ENCODE measurements at places on chromosomes 16 and 17.

GRCh38 chr17:66466840-66467367 lies 164.5 kb downstream of the PRKCA start:
- no peak for DNase-seq

DNA sequence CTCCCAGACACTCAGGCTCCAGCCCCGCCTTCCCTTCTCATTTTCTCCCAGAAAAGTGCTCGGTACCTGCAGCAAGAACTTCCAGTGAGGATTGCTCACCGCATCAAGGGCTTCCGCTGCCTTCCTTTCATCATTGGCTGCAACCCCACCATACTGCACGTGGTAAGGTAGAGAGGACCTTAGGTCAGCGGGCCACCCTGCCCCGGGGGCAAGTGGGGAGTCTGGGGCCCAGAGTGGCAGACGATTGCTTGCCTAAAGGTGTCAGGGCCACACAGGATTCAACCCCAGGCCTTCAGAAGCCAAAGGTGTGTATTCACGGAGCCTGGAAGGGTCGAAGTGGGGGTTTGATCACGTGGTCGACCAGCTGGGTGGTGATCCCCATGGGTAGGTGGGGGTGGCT lies 1.4 kb downstream of the BCKDK start:
- DNase-seq = no peak

DNA sequence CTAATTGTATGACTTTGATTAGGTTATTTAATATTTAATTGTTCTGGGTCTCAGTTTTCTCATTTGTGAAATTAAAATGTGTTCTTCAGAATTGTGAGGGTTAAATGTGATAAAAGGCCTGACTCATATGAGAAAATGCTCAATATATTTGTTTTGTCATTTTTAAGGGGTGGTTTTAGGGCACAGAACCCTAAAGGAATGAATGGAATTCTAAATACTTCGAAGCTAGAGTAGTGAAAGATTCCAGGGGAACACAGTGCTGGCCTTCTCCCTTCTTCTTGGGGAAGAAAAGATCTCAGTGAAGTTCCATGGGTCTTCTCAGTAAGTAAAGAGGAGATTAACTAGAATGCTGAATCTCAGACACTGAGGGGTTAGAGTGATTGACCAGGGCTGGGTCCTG lies 3.9 kb upstream of the SMPD3 start:
- DNase-seq = no peak

DNA sequence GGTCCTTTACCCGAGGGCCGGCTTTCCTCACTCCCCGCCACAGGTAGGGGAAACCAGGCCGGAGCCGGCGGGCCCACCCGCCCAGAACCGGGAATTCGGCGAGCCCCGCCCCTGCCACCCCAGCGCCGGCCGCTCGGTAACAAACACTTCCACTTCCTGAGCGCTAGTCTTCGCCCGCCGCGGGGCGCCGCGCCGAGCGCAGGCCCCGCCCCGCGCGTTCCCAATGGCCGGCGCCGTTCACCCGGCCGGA lies 224 bp upstream of the NHERF1 start:
- DNase-seq = no peak

DNA sequence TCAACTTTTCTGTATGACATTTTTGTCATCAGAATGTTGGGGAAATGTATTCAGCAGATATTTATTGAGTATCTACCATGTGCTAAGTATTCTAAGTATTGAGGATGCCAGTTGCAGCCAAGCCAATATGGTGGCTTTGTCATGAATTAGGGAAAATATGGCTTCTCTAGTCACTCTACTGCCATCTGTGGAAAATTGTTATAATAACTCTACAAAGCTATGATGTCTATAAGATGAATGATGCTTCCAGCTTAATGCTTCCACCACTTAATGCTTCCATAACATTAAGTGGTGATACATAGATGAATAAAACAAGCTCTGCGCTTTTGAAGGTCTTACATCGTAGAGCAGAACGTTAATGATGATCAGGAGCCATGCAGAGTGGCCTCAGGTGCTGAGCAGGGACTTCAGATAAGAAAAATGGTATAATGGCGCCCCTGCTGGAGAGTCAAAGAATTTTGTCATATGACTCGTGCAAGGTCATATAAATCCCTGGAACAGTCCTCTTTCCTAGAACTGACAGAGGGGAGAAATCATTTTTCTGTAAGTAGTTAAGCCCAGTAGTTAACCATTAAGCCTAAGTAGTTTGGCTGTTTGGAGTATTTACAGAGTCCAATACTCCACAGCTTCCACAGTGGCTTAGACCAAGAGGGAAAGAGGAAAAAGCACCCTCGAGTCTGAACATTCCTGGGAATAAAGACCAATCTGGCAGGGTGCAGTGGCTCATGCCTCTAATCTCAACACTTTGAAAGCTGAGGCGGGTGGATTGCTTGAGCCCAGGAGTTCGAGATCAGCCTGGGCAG lies 2.7 kb upstream of the TMIGD1 start:
- no peak for DNase-seq

- DNase-seq = no peak
These were observed 222.3 kb upstream of the TNRC6C start for GRCh38 chr17:77736199-77736585.

DNA sequence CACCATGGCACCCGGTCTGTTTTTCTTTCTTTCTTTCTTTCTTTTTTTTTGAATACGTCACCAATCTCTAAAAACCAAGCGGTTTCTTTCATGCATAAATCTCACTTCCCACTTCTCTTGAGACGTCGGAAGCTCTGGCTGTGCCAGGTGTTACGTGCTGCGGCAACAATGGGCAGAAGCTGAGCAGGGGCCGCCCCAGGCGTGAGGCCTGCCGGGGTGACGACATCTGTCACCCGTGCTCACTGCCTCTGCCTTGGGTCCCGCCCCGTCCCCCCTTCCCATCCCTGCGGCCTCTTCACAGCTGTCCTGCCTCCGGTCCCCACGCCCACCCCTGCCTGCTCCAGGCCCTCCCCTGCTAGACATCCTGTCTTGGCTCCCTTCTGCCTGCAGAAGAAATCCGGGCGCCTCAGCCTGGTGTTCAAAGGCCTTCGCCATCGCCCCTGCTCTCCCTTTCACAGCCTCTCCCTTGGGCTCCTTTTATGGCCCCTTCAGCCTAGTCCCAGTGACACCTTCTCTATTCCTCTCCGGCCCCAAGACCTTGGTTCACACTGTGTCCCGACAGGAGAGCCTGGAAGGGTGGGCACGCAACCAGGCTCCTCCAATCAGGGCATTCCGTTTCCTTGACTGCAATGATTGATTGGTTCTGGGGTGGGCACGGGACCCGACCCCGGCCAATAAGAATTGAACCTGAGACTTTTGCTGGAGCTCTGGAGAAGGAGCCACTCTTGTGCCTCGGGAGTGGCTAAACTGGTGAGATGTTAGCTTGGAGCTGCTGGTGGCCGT lies 4.8 kb downstream of the P2RX1 start:
- no peak for DNase-seq

DNA sequence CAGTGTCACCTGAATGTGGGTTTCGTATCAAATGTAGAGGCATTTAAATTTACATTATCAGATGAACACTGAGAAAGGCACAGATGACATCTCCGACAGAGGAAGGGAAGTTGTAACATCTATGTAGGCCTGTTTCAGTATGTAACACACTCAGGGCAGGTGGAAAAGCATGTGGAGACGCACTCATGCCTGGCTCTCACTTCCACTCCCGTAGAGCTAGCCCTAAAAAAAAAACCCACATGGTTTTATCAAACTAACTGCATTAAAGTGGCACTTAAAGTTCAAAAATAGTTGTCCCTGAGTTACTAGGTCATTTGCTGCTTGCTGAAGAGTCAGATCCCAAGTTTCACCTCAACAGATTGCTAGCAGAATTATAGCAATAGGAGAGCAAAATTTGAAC lies 6.1 kb upstream of the ANKFY1 start:
- DNase-seq = no peak

GRCh38 chr16:84246679-84247077 lies 6.9 kb upstream of the KCNG4 start:
- no peak for DNase-seq

GRCh38 chr17:76725580-76726230 lies 701 bp downstream of the JMJD6 start:
- DNase-seq = peak; percentile 49

DNA sequence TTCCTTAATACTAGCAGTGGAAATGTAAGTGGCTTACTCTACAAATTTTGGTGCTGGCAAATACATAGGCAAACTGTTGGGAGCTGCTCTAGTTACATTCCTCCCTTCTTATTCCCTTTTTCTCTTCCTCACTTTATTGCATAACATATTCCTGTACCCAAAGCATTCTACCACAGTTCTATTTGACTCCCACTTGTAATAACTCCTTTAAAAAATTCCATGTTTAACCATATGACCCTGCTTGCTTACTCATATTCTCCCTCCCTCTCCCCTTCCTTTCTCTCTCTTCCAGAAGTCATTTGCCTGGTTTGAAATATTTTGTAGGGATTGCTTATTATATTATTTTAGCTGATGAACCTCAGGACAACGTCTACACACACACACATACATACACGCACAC lies 22.7 kb downstream of the NQO1 start:
- DNase-seq = no peak

GRCh38 chr16:56777001-56777400 lies 47.1 kb downstream of the NUP93 start:
- no peak for DNase-seq

GRCh38 chr17:64385187-64386083 lies 5.2 kb downstream of the PECAM1 start:
- DNase-seq = peak; percentile 37

GRCh38 chr17:81854974-81855774 lies 5.2 kb downstream of the P4HB start:
- DNase-seq = no peak

GRCh38 chr16:31460582-31461002 lies 1.3 kb downstream of the ARMC5 start:
- DNase-seq = no peak

- no peak for DNase-seq
These were observed 57.1 kb downstream of the GOSR1 start for GRCh38 chr17:30534298-30534697.

DNA sequence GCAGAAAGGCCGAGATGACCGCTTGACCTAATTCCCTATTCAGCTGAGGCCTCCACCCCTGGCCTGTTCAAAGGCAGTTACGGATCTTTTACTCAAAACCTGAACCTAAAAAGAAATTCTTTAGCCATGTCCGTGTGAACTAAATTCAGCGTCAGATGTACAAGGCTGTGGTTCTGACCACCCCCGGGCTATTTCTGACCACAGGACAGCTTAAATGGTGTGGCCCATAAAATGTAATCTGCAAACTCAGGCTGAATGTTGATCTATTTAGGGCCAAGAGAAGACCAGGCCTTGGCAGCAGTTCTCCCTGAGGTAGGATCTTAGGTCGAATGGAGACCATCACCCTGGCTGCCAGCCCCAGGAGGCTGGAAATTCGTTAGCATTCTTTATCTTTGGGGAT lies 485.5 kb downstream of the WWOX start:
- DNase-seq = no peak

DNA sequence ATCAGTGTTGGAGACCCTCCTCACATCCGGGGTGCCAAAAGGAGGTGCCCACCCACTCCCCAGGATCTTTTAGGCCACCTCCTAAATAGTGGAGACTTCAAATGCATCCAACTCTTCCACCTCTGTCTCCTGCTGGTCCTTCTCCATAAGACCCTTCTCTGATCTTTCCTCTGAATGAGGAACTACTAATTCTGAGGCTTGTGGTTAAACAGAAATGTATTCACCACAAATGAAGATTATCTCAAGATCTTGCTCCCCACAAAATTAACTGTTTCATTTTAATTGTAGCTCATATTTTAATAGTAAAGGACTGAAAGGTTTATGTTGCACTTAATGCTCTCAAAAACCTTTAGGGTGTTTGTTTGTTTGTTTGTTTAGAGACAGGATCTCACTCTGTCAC lies 34.1 kb downstream of the TLE7 start:
- DNase-seq = no peak

- DNase-seq = no peak
These were observed 59.3 kb upstream of the KSR1 start for GRCh38 chr17:27396941-27397340.

GRCh38 chr16:69367980-69368379 lies 16.4 kb upstream of the TMED6 start:
- no peak for DNase-seq

DNA sequence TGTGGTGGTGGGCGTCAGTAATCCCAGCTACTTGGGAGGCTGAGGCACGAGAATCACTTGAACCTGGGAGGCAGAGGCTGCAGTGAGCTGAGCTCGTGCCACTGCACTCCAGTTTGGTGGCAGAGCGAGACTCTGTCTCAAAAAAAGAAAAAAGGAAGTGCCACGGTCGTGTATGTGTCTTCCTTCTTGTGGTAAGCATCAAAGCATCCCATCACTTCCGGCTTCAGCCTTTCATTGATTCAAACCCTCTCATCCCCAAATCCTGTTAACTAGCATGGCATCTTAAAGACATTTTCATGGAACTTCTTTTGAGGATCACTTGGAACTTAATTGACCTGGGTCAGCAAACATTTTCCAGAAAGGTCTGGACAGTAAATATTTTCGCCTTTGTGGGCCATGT lies 126.2 kb downstream of the CPPED1 start:
- no peak for DNase-seq

Measured in omental fat pad (tissue), 4 donors.